Glutamatergic neuron (in vitro differentiated cells): ENCODE measurements at places on chromosomes 7 and 10.

GRCh38 chr10:112728118-112728883, 221.7 kb upstream of the TCF7L2 start:
- DNase-seq: no peak

DNA sequence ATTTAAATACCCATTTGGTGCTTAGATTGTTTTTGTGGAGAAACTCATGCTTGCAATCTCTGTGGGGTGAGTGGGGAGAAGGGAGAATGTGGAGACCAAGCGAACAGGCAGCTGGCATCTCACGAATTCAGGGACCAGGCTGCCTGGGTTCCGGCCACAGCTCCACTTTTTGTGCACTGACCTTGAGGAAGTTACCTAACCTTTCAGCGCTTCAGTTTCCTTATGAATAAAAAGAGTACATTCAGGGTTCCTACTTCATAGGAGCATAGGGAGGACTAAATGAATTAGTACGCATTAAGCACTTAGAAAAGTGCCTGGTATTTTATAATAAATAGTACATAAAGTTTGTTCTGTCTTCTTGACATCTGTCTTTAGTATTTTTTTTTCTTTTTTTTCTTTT, 72.5 kb downstream of the PRTFDC1 start:
- no peak for DNase-seq

- no peak for DNase-seq
Measured at GRCh38 chr10:32954080-32954479, 4.0 kb downstream of the ITGB1 start.

- no peak for DNase-seq
Measured at GRCh38 chr7:53095731-53096501, 60.5 kb downstream of the POM121L12 start.

DNA sequence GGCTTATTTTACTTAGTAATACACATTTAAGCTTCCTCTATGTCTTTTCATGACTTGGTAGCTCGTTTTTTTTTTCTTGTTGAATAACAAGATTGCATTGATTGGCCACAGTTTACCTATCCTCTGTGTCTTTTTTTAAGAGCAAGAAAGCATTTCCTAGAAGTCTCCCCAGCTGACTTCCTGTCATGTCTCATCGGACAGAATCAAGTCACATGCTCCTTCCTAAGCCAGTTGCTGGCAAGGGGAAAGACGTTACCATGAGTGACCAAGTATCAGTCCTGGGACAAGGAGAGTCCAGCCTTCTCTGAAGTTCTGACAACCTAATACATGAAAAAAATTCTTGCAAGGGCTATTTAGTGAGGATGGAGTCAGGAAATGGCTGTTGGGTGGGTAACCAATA, 24.9 kb upstream of the SFRP5 start:
- DNase-seq: no peak

GRCh38 chr10:120719333-120719732, 131.8 kb upstream of the WDR11 start:
- DNase-seq: no peak

DNA sequence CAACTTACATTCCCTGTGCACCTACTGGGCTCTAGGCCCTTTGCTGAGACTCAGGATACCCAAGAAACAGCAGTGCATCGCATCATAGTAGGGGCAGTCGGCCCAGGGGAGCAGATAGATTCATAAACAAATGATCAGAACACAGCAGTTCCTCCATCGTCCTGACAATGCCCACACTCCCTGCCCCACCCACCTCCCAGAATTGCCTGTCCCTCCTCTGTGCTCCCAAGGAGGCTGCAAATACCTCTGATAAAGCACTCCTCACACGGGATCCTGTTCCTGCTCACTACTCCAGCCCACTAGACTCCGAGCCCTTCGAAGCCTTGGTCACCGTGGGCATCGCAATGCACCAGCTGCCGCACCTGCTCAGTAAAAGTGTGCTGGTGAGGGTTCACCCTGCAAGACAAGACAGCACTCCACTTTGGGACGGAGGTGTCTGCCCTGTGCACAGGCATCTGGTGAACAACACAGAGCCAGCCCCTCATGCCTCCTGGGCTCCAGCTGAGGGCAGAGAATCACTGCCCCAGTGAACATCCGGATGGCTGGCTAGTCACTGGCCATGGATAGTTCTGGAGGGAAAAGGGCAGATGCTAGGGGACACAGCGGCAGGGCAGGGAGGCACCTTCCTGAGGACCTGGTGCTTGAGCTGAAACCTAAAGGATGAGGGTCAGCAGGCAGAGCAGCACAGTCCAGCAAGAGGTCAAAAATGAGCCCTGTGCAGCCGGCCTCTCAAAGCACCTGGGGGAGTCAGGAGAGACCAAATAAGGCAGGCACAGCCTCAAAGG, 60.7 kb downstream of the TNS3 start:
- DNase-seq: no peak

DNA sequence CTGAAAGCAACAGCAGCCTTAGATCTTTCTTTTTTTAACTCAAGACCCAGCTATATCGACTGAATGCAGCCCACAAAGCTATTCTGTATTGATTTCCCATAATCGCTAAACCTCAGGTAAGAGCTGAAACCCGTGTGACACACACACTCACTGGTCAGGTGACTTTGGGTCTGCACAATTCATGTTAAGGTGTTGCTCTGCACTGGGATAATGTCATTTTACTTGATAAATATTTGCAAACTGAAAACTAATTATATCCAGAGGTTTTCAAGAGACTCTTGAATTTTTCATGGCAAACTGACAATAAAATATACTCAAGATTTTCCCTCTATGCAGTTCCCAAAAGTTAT, 33.1 kb downstream of the SCRN1 start:
- DNase-seq: no peak

DNA sequence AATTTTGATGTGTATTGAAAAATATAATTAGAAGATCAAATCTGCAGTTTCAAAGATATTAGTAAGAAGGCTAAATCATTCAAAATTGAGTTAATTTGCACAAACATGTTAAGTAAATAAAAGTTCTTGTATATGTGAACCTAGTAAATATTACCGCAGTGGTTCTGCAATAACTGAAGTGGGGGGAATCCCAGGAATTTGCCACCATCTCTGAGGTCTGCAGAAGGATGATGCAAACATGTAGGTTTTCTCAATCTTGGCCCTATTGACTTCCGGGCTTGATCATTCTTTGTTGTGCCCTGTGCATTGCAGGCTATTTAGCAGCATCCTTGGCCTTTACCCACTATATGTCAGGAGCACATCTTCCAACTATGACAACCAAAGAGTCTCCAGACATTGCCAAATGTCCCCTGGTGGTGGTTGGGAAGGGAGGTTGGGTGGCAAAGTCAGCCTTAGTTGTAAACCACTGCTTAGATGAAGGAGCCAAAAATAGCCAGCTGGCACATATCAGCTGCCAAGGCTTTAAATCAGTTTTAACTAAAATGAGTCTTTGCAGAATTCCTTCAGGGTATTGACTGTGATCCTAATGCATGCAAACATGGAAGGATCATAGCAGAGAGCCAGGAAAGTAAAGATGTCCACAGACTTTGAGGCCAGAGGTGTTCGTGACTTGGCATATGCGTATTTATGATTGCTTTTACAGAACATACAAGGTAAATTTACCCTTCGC, 146.3 kb downstream of the TRIL start:
- no peak for DNase-seq

DNA sequence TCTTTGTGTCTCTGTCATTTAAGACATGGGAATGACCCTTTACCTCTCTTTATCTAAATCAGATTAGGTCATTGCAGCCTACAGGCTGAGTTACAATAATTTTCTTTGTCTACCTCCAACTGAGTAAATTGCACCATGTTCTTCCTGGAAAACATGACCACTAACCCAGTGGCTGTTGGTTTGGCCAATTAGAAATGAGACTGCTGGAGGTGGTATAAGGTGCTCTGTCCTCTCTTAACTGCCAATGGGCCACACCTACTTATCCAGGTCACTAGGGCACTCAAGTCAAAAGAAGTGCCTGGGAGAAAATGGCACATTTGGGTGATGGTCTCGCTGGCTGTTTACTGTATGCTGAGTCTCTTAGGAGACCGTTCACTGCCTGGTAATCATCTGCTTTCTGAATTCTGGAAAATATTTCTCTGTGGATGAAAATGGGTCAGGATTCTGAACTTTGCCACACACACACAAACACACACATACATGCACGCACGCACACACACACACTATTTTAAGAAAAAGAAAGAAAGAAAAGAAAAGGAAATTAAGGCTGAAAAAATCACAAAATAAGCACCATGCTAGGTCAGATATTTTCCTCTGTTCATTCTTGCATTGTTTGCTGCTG, 16.4 kb downstream of the STAMBPL1 start:
- no peak for DNase-seq

GRCh38 chr7:142890874-142891485, 5.4 kb upstream of the TRPV6 start:
- no peak for DNase-seq

GRCh38 chr10:75080554-75080953, 30.9 kb upstream of the SAMD8 start:
- DNase-seq: no peak

DNA sequence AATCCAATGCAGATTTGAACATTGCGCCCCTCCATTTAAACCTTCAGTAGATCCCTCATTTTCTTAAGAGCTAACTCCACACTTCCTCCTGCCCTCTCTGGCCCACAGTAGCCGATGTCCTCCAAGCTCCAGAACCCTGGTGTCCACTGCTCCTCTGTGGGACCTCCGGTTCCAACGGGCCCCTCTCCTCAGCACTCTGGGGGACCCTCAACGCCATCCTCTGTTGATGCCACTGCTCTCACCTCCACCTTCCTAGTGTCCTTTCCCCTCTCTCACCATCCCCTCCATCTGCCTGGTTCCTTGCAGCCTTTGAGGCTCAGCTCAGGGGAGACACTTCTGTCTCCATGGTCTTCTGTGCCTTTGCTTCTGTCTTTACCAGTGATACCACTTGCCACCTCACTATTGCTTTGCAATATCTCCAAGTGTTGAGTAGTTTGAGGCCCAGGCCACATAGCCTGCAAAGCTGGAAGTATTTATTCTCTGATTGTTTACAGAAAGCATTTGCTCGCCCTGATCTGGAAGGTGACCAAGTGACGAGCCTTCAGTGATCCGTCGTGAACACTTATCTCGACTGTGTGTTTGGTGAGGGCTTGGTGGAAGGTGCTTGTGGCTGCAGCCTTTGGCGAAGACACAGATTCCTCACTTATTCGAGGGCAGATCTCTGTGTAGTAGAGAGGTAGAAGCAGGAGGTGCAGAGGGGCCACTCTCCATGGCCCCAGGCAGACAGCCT, 104.8 kb upstream of the SHH start:
- no peak for DNase-seq

DNA sequence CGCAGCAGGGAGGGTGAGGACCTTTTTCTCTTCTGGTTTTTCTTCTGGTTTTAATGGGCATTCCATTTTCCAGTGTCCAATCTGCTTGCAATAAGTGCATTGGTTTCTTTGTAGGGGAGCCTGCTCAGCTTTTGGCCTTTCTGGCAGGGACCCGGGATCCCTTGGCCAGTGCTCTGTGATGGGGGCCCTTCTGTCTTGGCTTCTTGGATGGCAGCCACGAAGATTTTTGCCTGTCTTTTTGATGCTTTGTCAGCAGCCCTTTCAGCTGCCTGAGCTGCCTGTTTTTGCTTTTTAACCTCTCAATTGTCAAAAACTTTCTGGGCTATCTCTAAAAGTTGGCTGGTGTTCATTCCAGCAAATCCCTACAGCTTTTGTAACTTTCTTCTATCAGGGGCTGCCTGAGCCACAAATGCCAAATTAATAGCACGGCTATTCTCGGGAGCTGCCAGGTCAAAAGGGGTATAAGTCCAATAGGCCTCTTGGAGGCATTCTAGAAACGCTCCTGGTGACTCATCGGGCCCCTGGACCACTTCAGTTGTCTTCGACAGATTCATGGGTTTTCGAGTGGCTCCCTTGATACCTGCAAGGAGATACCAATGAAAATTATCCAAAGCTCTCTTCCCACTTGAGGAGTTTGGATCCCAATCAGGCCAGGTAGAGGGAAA, 179.9 kb upstream of the MBL2 start:
- no peak for DNase-seq

DNA sequence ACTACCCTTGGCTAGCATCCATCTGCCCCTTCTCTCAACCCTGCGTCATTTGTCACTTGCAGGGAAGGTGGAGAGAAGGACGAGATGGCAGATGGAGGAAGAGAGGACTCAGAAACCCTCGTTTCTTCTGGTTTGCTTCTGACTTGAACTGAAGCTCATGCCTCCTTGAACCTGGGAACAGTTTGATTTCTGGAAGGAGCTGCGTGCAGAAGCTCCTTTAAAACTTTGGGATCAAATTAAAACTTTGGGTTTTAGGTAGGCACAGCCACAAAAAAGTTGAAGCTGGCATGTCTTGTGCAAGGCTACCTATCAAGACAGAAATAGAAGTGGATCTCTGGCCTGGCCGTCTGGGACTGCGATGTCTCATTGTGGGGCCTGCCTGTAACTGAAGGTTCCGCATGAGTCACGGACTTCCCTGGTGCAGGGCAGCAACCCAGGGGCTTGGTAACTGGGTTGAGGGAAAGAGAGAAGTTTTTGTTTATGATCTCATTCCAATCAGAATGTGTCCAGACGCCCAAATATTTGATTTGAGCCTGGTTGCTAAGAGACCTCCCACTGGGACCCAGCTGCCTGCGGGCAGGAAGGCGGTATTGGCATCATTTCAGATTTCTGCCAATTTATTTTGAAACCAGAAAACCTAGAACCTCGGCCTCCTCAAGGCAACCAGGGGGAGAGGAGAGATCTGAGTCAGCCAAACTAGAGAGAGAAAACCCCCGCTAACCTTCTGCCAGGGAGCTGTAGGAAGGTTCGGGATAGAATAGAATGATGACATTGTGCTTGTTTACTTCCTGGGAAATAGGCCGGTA, 15.8 kb upstream of the CAMK1D start:
- no peak for DNase-seq

DNA sequence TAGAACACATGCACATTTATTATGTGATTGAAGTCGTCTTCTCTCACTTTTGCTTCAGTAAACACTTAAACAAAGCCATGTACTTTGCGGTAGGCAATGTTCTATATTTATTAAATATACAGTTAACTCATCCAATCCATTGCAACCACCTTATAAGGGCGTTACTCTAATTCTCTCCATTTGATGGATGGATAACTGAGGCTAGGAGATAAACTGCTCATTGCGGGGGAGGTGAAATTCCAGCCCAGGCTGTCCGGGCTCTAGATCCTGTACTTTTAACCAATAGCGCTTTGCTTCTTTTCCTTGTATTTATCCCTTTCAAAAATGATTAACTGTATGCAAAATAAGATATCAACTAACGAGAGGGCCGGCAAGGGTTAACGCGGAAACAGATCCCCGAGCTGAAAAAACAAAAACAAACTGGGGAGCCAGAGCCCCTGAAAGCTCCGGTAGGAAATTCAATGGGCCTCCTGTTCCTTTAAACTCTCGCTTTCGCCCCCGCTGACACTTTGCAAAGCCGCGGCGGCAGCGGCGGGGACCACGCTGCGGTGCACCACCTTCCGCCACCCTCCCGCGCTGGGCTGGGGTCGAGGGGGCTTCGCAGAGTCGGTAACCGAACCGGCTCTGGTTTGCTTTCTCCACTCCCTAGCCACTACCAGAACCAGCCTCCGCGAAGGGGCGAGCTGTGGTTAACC, 1.0 kb upstream of the PLXDC2 start:
- DNase-seq: peak; percentile 66
